ENCODE measurements at places on chromosomes 1 and 21.

DNA sequence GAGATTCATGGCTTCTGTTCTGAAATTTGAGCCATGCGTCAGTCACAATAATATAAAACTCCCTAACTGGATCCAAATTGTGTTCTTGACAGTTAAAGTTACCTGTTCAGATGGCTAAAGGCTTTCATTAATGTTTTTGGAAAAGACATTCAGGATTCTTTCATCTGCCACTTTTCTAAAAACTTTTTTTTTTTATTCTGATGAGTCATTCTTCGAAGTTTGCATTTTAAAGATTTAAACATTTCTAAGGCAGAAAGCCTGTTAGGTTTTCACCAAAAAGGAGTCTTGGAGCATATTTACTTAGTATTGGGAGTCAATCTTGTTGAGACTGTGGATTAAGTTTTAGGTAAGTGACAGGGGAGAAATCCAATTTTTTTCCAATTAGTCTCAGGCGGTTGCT lies 18.9 kb upstream of the SDC3 start:
- no peak for DNase-seq

GRCh38 chr1:185568155-185569123 lies 165.8 kb upstream of the HMCN1 start:
- DNase-seq, result no peak

- DNase-seq, result no peak
Measured at GRCh38 chr1:72050551-72050950, 231.8 kb downstream of the NEGR1 start.

- peak; percentile 24 for DNase-seq
Measured at GRCh38 chr1:90133133-90133532, 138.2 kb downstream of the ZNF326 start.

DNA sequence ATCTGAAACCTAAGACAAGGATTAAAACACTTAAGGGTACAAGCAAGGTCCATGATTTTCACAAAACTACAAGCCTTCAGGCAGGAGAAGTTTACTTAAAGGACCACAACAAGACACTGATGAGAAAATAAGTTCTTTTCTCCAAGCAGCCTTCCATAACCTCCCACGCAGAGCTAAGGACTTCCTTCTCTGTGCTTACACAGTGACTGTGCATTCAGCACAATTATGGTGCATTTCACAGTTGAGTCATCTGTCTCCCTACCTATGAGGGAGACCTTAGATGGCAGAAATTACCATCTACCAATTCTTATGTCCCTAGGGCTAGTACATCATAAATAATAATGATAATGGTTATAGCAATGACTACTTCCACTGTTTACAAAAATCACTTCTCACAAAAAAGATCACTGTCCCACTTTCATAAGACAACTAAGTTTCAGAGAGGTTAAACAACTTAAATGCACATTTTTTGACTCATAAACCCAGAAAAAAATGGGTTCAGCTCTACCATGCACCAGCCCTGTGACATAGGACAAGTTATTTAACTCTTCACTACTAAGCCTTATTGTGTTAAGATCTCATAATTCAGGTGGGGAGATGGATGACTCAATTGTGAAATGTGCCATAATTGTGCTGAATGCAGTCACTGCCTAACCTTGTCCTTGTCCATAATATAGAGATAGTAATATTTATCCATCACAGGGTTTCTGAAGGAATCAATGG lies 45.3 kb downstream of the TARBP1 start:
- no peak for DNase-seq

DNA sequence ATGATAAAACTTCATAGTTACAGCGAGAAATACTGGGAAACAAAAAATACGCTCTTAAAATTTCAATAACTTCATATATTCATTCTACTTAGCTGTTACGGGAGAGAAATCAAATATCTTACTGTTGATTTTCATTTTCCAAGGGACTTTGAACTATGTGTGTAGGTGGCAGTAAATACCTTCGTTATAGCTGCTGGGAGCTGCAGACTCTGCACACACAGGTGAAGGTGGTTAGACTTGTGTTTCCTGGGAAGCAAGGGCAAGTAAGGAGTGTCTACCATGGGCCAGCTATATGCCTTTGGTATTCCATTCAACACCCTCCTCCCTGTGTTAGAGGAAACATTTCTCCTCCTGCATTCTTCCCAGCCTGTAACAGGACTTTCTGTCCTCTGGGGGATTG lies 51.4 kb upstream of the DIRAS3 start:
- no peak for DNase-seq

DNA sequence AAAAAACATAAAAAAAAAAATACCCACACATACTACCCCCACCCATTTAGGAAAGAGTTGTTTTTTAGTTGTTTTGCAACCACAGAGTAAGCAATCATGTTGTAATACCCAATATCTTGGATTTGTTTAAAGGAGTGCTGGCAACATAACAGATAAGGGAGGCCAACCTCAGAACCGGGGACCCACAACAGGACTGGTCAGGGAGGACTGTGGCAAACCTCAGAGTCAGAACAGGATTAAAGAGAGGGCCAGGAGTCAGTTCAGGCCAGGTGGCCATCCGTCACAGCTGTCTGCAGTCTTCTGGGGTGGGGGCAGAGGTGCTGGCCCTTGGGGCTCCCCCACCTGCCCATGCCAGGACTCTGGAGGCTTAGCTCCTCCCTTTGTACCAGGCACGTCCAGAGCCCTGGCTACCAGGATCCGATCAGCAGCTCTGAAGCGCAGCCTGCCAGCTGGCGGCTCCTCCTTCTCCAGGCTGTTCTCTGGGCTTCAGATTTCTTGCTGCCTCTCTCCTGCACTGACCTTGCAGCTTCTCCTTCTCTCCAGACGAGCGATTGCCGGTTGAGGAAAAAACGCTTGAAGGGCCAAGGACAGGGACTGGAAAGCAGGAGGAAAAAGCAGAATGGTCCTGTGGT lies 7.9 kb downstream of the H6PD start:
- DNase-seq, result peak; percentile 54

GRCh38 chr1:53655931-53656746 lies 82.8 kb downstream of the GLIS1 start:
- DNase-seq, result peak; percentile 9

DNA sequence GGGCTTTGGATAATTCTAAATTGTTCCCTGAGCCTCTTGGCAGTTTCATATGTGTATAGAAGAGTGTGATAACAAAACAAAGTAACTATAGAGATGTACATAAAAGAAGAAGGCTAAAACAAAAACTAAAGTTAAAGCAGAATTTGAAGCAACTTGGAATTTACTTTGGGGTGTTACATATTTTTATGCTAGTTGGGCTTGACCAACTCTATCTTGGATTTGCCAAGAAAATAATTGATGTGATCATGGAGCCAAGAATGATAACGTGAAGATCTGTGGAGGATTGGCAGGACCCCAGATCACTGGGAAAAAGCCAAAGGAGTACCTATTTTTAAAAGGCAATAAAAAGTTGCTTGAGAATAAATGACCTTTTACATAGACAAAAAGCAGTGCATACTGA lies 206.9 kb downstream of the LMO4 start:
- no peak for DNase-seq

DNA sequence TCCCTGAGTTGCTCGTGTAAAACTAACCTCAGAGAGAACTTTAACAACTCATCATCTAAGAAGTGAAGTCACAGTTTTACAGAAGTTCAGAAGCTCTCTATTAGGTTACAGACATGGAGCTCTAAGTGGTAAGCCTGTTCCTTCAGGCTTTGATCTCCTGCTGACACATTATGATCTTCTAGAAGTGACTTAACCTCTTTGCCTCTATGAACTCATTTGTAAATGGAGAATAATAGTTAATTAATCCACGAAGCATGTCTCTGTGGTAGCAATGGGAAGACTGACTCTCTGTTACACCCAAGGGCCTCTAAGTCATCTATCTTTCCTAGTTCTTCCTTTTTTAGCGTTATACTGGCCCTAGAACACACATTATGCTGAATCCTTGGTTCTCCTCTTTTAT lies 157.9 kb upstream of the NRIP1 start:
- DNase-seq, result no peak

- no peak for DNase-seq
Measured at GRCh38 chr1:221343136-221343535, 398.8 kb downstream of the DUSP10 start.

GRCh38 chr1:198363625-198364151 lies 176.8 kb downstream of the ATP6V1G3 start:
- no peak for DNase-seq

- DNase-seq, result no peak
Measured at GRCh38 chr1:3263790-3264189, 190.7 kb upstream of the ARHGEF16 start.

- no peak for DNase-seq
Measured at GRCh38 chr1:94273111-94273510, 35.7 kb upstream of the ARHGAP29 start.

DNA sequence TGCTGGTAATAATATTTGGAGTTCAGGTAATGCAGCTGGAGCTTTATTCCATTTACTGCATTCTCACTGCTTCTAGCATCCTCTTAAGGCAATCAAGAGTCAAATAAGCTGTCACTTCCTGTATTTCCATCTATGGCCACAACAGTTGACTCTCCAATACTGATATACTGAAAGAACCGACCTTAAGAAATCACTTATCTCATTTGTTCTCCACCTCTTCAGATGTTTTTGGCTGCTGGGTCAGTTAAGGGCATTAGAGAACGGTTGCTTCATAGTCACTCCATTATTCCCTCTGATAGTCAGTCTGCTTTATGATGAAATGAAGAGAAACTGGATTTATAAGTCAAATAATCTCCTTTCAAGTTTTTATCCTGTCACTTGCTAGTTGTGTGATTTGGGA lies 14.2 kb upstream of the RGS4 start:
- no peak for DNase-seq

DNA sequence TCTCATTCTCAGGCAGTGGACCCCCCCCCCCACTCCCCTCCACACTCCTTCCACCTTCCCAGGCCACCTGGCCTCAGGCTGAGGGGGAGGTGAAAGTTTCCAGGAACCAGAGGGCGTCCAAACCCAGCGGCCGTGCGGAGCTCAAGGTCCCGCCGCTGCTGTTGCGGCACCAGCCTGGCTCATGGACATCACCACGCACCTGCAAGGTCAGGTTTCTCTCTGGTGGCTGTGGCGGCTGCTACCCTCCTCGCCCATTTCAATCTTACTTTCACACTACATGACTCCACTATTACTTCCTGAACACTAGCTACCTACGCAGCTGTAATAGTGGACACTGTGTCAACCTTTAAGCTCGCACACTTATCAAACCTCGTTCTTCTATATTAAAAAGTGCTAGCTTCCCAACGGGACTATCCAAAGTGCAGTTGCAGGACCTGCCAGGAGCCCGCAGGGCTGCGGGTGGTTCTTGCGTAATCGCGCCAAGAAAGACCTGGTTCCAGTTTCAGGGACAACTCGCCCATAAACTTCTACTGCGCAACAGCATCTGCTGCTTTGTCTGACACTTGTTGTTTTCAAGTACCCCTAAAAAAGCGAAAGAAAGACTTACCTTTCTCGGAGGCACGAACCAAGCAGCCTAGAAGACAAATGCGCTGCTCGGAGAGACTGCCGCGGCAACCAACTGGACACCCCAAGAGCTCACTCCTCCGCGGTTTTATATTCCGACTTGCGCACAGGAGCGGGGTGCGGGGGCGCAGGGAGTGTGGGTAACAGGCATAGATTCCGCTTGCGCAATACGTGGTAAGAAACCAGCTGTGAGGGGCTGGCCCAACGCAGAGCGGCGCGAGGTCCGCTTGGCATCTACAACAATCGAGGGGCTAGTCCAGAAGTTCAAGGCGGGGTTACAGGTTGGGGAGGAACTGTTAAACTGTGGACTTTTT lies at the start of gene DIRAS3:
DIRAS3 (minus strand) TSS at position 687 of the 938 bp plus-strand sequence. CDS start 3,330 bp downstream, outside the sequence.
- DNase-seq, result peak; percentile 53

GRCh38 chr21:45786660-45787059 lies 143.1 kb downstream of the PCBP3 start:
- DNase-seq, result no peak

GRCh38 chr1:179327196-179327595 lies 33.6 kb downstream of the SOAT1 start:
- DNase-seq, result no peak

GRCh38 chr1:16618719-16619118 lies 5.4 kb upstream of the NBPF1 start:
- DNase-seq, result no peak

- DNase-seq, result no peak
Measured at GRCh38 chr1:161133220-161133740, 813 bp upstream of the DEDD start.

DNA sequence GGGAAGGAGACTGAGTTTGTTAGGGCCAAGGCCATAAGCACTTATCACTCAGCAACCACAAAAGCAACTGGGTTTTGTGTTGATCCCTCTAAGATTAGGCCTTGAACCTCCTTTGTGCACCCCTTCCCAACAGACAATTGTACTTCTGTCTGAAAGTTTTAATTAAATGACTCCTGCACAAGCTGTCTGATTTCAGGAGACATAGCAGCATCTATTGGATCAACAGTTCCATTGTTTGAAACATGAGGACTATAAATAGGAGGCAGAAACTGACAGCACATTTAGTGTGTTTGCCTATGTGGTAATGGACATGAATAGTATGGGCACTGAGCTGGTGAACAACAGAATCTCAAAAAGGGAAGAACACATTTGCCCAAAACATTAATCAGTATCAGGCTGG lies 167.3 kb upstream of the KCNJ6 start:
- no peak for DNase-seq

- DNase-seq, result no peak
Measured at GRCh38 chr1:19809044-19809750, 5.9 kb downstream of the RNF186 start.

DNA sequence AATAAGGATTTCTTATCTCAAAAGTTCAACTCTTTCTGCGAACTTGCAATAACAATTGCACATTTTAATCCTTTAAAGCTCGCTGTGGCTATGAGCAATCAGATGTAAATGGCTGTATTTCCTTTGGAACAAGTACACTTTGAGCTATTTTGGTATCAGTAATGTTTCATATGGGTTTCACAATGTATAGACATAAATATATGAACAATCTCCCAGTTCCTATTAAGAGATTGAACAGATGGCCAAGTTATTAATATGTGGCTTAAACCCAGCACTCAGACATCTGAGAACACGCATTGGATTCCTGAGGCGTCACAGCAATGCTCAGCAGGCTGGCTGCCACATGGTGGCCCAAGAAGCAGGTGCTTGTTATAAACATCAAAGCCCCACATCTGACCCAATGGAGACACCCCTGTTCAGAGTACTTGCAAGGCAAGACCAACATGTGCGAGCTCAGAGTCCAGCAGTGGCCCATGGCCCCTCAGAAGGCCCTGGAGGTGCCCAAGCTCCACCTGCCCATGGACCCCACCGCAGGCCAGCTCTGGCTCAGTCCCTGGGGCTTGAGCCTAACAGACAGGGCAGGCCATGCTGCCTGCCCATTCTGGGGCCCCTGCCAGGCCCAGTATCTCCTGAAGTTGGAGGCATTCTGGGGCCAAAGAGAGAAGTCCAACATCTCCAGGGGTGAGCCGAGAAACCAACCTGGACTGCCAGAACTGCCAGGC lies 23.7 kb downstream of the PSMG1 start:
- peak; percentile 43 for DNase-seq

GRCh38 chr21:36705679-36706481 lies 7.0 kb downstream of the SIM2 start:
- no peak for DNase-seq

DNA sequence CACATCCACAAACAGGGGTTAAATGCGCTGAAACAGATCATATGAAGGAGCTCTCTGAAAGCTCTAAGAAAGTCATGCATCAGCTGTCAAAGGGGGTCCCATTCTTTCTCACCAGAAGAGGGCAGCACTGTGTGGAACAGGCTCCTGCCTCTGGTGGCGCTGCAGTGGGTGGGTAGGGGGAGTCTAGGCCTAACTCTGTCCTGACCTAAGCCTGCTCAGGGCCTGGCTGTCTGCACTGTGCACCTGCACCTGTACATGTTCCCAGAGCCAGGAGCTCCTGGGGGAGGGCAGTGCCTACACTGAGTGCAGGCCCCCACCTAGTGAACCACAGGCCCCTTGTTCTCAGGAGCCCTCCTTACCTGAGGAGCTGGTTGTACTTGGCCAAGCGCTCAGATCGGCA lies 16.0 kb downstream of the ENO1 start:
- no peak for DNase-seq

GRCh38 chr1:1918901-1919303 lies at the start of gene TMEM52:
TSS of gene TMEM52 (minus strand) at chr1:1919279. CDS start at chr1:1919265, 14 bp downstream.
- DNase-seq, result no peak
